ENCODE measurements at places on chromosomes 16 and 17. TPM values are rescaled to one million over a fixed set of nuclear protein-coding genes. Genes with fewer than 3 reads are reported as not detected.

Gene MYCBPAP
- 1.4 TPM for polyA plus RNA-seq

Gene KRT32
- not detected for polyA plus RNA-seq

Gene KRT33B
- not detected for polyA plus RNA-seq

DNA sequence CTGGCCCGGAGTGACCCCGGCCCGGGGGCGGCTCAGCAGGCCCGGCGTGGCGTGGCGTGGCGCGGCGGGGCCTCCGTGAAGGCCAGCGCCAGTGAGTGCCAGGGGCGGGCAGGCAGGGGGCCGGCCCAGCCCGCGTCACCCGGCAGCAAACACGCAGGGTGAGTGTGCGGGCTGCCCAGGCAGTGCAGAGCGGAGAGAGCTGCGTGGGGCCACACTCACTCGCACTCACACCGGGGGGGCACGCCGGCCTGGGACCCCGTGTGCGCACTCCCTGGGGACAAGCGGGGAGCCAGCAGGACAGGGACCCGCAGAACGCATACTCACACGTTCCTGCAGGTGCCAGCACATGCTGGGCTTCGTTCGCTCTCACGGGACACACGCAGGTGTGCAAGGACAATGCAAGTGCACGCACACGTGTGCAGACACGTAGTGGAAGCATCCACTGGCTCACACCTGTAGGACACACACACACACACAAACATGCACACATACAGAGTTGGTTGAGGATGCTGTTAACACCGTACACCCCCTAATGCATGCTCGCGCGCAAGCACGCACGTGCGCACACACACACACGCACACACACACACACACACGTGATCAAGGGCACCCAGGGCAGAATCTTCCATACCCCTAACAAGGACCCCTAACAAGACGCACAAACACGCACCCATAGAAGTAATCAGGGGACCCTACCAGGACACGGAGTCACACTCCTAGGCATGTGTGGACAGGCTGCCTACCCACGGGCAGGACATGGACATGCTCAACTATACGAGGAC, 7.7 kb downstream of the USP6 start:
- no peak for DNase-seq

DNA sequence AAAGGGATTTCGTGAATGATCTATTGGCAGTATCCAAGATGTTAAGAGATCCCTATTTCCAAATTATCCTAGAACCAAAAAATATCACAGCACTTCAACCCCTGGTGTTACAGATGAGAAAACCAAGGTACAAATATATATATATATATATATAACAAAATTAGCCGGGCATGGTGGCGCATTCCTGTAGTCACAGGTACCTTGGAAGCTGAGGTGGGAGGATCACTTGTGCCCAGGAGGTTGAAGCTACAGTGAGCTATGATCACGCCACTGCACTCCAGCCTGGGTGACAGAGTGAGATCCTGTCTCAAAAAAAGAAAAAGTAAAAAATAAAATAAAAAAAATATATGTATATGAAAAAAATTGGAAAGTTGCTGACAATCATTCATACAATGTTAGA, 637 bp upstream of the CLN3 start:
- DNase-seq: no peak

GRCh38 chr17:7439462-7440112, at the start of gene FGF11:
Gene FGF11 (plus strand): TSS chr17:7439512. CDS start chr17:7439621, 109 bp downstream.
- no peak for DNase-seq

GRCh38 chr17:65047941-65048340, 8.6 kb downstream of the GNA13 start:
- DNase-seq: no peak

- no peak for DNase-seq
Measured at GRCh38 chr16:9260666-9261065, 169.2 kb downstream of the HAPSTR1 start.

DNA sequence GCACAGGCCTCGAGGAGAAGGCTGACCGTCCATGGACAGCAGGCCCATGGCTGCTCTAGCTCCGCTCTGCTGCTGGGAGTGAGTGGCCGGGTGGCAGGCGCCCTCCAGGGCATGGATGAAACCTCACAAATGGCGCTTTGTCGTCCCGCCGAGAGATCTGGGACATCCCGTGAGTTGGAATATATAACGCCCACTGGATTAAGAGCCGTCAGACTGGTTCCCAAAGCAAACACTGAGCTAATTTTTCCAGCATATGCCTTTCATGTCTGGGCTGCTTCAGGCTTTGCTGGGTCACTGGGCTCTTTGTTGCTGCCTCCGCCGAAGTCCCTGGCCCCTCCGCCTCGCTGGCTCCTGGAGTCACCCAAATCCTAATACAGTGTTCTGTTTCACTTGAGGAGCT, 266.3 kb downstream of the FOXL1 start:
- no peak for DNase-seq

DNA sequence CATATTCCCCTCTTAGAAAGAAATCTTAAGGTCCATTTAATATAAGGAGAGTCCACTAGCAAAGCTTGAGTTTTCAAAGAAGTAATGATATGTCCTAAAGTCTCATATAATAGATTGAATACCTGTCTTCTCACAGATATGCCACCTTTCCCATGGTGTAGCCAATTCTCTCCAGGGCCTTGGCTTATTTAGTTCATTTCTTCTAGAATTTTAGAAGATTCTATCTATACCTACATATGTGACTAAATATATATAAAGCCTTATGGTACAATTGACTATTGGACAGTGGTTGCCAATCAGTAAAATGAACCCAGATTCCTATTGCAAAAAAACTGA, 370.7 kb upstream of the MAF start:
- no peak for DNase-seq

GRCh38 chr16:87739801-87740200, 26.0 kb downstream of the KLHDC4 start:
- no peak for DNase-seq

DNA sequence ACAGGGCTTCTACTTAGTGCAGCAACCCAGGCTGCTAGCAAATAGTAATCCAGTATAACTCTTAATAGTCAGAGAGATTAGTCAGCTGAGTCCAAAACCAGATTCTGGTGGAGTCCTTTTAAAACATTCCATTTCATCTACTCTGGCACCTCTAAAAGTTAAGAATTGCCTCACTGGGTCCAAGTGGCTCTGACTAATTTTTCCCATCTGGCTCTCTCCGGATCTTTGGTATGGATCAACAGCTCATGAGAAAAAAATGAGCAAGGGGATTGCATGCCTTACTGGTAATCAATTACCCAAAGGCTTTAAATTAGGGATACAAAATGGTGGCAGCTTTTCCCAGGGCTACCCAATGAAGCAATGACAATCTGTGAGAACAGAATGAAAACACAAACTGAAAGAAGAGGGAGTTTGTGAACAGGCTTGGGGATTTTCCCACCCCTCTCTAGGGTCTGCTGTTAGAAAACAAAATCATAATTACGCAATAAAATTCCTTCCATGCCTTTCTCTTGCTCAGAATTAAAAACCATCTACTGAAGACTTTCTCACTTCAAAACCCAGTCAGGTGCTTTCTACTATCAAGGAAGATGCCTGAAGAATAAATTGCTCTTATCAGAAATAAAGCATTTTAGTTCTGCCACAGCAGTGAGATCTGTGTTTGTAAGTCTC, 84.6 kb upstream of the PMFBP1 start:
- no peak for DNase-seq

- no peak for DNase-seq
Measured at GRCh38 chr17:57572600-57572999, 172.5 kb downstream of the CCDC182 start.

DNA sequence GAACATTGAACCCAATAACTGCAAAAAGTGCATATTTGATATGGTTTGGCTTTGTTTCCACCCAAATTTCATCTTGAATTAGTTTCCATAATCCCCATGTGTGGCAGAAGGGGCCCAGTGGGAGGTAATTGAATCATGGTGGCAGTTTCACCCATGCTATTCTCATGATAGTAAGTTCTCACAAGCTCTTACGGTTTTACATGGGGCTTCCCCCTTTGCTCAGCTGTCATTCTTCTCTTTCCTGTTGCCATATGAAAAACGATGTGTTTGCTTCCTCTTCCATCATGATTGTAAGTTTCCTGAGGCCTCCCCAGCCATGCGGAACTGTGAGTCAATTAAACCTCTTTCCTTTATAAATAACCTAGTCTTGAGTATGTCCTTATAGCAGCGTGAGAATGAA, 127.6 kb downstream of the CHD9NB start:
- DNase-seq: no peak

- DNase-seq: no peak
Measured at GRCh38 chr16:89491974-89492687, 1.8 kb upstream of the ANKRD11 start.

DNA sequence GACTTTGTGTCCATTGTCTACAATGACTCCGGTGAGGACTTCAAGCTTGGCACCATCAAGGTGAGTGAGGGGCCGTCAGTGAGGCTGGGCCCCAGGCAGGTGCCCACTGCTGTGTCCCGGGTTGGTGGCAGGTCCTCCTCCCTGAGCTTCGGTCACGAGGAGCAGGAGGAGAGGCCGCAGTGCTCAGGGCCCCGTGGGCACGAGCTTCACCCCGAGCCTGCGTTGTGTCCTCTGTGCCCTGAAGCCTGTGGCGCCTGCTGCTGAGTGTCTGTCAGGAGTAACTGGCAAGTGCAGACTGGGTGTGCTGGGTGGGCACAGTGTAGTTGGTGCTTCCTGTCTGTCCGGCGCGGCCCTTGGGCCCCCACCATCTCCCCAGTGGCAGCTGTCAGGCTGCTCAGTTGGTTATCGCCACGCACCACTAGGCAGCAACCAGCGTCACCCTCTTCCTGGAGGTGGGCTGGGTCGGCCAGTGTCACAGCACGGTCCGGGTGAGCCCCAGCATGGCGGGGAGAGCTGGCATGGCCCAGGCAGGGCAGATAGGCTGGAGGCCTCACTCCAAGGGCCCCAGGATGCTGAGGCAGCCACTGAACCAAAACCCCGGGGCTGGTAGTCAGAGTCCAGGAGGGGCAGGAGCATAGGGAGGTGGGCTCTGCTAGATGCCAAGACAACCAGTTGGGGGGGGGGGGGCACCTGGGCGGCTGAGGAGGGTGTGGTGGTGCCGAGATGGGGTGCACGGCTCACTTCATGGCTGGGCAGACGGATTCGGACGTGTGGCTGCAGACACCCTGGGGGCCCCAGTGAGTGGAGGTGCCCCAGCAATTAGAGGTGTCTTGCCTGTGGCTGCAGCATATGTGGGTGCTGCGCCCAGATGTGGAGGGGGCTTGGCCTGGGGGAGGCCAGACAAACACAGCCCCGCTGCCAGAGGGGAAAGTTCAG, 39.3 kb downstream of the TSC2 start:
- no peak for DNase-seq

Measured in renal cortex interstitium (tissue), 15 donors.